ENCODE measurements at places on chromosomes 6 and 20.

GRCh38 chr6:43361269-43361668 lies 8.2 kb downstream of the ZNF318 start:
- no peak for DNase-seq

- no peak for DNase-seq
Measured at GRCh38 chr20:41275301-41275731, 42.2 kb downstream of the ZHX3 start.

DNA sequence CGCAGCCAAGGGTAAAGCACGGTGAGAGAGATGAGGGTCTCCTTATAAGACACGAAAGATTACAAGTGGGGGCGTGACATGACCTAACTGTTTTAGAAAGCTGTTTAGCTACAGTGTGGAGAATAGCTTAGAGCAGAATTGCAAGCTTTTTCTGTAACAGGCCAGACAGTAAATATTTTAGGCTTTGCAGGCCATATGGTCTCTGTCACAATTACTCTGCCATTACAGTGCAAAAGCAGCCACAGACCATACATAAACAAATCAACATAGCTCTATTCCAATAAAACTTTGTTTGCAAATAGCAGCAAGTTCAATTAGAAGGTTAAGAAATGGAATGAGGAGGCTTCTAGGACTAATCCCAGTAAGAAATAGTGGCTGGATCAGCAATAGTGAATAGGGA lies 16.8 kb downstream of the PGM3 start:
- DNase-seq = no peak

DNA sequence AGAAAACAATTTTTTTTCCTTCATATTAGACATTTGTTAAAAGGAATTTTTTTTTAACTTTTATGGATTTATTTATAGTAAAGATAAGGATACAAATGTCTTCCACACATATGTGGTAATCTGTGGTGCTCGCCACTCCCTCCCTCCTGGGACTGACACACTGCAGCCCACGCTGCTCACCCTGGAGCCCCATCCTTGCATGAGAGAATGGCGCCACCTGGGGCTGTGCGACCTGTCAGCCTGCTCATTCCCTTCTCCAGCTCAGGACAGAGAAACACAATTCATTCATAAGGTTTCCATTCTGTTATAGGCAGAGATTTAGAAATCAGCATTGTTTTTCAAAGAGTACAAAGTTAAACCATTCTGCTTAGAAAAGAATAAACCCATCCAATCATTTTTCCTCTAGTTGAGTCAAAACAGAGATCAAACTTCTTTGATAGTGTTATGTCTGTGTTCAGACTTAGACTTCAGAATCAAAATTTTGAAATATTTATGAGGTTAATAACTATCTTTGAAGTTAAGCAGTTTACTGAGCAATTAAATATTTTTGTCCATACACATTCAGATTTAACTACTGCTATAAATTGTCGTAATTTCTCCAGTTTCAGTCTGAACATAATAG lies 42.8 kb upstream of the DYNLRB1 start:
- DNase-seq = no peak

DNA sequence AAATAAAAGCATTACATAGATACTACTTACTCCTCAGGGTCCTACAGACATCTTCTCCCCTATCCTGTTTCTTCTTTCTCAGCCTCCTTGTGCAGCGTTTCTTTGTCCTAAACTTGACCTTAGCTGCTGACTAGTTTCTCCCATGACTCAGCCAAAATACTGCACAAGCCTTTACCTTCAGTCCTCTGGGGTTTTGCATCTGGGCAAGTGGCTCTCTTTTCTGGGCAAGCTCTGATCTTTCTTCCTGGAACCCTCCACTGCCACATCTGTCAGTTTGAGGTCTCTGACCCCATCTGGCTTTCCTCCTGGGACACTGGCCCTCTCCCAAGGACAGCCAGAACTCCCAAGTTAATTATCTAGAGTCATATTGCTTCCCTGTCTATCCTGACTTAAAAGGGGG lies 838.4 kb downstream of the DHX35 start:
- DNase-seq = no peak

- DNase-seq = no peak
Measured at GRCh38 chr20:23140991-23141390, 54.9 kb upstream of the CD93 start.

DNA sequence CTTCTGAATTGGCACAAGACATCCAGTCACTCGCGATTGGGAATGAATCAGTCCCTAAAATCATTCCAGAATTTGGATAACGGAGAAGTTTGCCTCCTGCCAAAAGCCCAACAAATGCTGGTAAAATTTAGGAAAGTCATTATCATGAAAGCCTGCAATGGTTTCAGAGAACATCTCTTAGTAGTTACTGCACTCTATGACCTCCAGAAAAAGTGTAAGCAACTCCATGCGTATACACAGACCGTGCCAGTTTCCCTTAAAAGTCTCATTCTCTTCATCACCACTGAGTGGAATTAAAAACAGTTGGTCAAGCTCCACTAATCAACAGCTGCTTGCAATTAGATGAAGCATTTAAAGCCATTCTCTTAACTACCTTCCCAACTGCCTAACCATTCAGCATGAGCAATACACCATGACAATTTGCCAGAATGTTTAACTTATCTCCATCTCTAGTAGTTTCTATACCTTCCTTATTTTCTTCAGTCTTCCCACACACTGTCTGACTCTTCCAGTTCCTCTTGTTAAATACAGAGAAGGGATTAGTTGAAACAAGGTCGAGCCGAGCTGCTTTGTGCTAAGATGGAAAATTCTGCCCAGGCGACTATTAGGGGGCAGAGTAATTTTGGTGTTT lies 183.6 kb upstream of the PRDM1 start:
- no peak for DNase-seq

- DNase-seq = no peak
Measured at GRCh38 chr6:157374889-157375443, 6.0 kb upstream of the ZDHHC14 start.

DNA sequence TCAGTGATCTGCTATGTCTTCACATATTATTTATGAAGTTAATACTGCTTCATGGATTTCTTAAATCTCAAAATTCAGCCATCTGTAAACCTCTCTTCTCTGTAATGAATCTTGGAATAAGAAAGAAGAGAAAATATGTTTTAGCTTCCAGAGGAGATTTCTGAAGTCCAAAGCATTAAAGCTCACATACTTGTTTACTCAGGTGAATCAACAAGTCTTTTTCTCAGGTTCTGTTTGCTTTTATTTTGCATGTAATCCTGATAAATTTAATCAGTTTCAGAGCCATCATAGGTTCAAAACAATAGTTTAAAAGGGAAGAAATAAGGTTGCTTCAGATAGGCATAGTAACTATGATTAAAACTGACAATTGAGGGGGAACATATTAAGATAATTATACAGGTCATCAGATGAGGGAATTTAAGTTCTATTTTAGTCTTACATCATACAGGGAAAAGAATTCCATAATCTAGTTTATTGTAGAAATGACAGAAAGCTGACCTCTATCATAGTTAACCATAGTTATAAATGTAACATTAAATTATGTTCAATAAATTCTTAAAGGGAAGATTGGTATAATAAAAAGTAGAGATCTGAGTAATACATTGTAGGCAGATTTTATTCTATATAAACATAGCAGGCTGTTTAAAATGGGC lies 716.2 kb downstream of the EYS start:
- DNase-seq = no peak

GRCh38 chr20:48685300-48685699 lies 142.5 kb downstream of the PREX1 start:
- DNase-seq = no peak

DNA sequence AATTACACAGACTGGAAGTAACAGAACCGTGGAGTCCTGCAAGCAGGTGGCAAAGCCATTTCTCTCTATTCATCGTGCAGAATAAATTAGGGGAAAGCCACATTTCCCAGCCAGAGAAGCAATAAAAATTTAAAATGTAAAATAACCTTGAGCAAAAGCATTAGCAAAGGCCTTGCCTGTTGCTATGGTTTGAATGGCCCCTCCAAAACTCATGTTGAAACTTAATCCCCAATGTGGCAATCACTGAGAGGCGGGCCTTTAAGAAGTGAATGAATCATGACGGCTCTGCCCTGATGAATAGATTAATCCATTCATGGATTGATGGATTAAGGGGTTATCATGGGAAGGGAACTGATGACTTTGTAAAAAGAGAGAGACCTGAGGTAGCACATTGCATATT lies 679.0 kb downstream of the PTPRT start:
- DNase-seq = no peak

DNA sequence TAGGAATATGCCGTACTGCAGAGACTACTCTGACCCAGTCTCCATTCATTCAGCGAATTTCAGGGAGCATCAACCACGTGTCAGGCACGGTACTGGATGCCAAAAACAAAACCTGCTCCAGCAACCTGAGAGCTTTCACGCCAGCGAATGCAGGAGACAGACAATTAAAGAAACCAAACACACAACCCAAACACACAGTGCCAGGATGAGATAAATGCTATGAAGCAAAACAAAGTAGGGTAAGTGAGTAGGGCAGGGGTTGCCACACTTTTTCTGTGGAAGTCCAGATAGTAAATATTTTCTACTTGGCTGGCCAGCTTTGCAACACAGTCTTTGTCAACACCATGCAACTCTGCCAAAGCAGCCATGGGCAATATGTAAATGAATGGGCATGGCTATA lies 10.0 kb downstream of the MOCS1 start:
- DNase-seq = no peak

DNA sequence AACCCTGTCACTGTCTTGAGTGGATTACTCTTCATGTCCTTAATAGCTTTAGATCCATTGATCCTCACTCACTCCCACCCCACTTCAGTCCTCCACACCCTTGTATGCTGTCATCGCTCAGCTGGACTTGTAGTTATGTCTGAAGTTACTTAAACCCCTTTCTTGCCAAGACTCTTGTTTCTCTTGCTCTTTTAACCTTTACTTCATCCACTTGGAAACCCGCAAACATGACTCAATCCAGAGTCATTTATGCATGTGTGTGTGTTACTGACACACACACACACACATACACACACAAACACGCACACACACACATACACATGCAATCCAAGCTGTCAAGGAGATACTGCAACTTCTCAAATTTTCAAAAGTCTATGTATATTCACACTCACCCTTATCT lies 341.8 kb downstream of the SYNE1 start:
- no peak for DNase-seq

Measured in stimulated activated CD4-positive, alpha-beta T cell treated with anti-CD3 and anti-CD28 coated beads, Interleukin-1b, Interleukin-23, amount 100 ng/mL, for 1 hour (primary cell).